ENCODE measurements at places on chromosomes 5 and 9. TPM values are rescaled to one million over a fixed set of nuclear protein-coding genes. Genes with fewer than 3 reads are reported as not detected.

The NUTM2G gene
- total RNA-seq, result not detected

The MSH3 gene
- 13.9 TPM for total RNA-seq

The C9orf50 gene
- not detected for total RNA-seq

The ANKRD33B gene
- total RNA-seq, result 9.6 TPM

The SHOC1 gene
- total RNA-seq, result not detected

The NUDCD2 gene
- 16.4 TPM for total RNA-seq

The TLE1 gene
- 6.1 TPM for total RNA-seq

The TRAF2 gene
- 46.5 TPM for total RNA-seq

The PCDHA13 gene
- total RNA-seq, result not detected

The SLC36A3 gene
- not detected for total RNA-seq

The DMRT2 gene
- total RNA-seq, result 0.30 TPM

The OR1J2 gene
- total RNA-seq, result not detected

The MYOT gene
- not detected for total RNA-seq

The MCC gene
- total RNA-seq, result 0.86 TPM

The RACK1 gene
- total RNA-seq, result 10,327 TPM

DNA sequence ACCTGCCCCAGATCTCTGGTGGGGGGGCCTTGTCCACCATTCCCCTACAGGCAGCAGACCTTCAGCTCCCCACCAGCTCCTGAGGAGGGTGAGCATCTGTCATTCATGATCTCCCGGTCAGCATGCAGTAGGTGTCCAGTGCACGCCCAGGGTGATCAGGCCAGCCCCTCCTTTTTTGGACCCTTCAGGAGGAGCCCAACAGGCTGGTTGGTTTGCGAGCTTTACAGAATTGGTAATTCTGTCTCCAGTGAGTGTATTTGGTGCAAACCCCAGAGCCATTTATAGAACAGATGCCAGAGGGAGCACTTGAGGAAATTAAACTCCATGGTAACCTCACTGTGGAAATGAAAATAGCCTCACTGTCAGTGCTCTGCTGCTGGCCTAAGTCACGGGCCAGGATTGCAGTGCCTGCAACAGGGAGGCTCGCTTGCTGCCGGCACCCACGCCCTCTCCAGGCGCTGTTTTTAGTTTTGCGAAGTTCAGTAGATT, 23.4 kb downstream of the WNK2 start:
- DNase-seq, result peak; percentile 36

DNA sequence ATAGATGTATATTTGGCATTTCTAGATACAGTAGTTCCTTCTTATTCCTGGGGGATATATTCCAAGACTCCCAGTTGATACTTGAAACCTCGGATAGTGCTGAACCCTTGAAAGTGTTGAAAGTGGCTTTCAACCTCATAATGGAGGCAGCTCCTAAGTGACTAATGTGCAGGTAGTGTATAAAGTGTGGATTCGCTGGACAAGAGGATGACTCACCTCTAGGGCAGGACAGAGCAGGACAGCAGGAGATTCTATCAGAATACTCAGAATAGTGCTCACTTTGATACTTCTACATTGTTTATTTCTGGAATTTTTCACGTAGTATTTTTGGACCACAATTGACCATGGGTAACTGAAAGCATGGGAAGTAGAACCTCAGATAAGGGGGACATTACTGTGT, 1138.9 kb upstream of the WWC1 start:
- DNase-seq, result no peak

DNA sequence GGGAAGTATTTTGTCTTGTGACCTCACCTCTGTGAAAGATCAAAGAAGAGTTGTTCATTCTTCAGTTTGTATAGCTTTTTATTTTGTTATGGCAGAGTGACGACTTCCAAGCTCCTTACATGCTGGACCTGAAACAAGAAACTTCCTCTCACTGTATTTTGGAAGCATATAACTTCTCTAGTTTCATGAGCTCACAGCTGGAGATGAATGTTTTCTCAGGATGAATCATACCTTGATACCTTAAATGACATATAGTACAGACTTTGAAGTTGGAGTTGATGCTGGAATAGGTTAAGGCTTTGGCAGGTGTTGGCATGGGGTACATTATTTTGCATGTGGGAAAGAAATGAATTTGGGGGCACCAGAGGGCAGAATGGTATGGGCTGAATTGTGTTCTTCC, 112.5 kb downstream of the SLC25A46 start:
- no peak for DNase-seq

DNA sequence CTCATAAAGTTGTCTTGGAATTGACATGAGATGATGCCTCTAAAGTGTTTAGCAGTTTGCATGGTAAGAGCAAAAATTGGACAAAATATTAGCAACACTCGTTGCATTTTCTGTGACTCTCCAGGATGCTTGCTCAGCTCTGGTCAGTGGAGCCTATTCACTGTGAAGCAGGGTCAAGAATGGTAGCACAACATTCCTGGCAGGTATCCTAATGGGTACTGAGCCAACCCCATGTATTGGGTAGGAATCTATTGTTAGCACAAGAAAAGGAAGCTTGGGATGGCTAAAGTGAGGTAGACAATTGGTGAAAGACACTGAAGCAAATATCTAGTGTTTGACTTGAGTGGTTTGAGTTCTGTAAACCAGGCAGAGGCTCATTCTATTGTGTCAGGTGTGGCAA, 10.4 kb upstream of the ACTBL2 start:
- peak; percentile 13 for DNase-seq

GRCh38 chr5:61342071-61342501, 10.0 kb downstream of the ZSWIM6 start:
- peak; percentile 81 for DNase-seq

DNA sequence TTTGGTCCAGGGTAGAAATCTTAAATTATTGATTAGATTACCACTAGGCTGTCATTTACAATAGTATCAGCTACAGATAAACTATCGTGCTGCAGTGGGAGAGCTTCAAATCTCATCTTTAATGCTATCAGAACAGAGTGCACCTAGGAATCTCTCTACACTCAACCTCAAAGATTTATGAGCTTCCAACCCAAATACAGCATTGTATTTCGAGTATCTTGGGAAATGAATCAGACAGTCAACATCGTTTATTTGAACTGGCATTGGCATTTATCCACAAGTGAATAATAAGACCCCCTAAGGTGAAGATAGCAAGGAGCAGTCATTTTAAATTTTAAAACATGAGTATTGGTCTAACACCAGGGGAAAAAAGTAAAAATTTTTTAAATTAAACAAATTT, 1203.2 kb downstream of the CDH12 start:
- DNase-seq, result no peak

GRCh38 chr9:109014608-109015280, 1.4 kb upstream of the CTNNAL1 start:
- no peak for DNase-seq

GRCh38 chr9:112286926-112287325, 46.5 kb downstream of the PTBP3 start:
- no peak for DNase-seq

GRCh38 chr9:70613024-70613768, 198.7 kb upstream of the KLF9 start:
- no peak for DNase-seq

GRCh38 chr9:113682297-113682771, 193.8 kb upstream of the ZNF618 start:
- peak; percentile 88 for DNase-seq

GRCh38 chr9:69762527-69762926, 2.7 kb upstream of the PTAR1 start:
- DNase-seq, result no peak

DNA sequence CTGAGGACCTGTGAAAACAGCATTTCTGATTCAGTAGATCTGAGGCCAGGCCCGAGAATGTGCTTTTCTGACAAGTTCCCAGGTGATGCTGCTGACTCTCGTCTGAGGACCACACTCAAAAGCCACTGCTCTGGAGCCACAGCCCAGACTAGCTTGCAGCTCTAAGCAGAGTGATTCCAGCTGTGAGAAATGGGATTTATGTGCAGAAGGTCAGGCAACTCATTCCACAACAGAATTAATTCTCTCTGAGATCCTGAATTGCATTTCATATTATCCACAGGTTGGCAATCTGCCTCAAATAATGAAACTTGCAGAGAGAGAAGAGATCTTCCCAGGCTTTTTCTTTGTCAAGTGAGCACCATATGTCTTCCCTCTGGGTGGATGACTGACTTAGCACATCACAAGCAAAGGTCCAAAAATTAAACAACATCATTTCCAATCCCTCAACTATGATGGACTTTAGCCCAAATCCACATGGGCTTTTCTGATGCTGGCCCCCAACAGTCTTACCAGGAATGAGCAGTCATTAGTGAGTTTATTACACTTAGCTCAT, 140.2 kb downstream of the ALDH1A1 start:
- no peak for DNase-seq

DNA sequence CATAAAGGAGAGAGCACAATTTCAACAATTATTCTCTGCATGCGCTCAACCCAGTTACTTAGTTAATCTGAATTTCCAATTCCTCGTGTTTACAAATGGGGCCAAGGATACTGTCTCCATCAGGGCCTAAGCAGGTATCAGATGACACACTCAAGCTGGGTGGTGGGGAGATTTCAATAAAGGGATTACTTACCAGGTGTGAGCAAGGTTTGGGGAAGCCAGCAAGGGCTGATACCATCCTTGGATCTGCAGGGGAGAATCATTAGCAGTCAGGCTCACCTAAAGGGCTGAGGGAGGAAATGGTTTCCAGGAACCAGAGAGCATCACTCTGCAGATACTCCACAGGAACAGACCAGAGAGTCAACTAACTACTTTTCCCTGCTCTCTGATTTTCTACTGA, 487.1 kb downstream of the NTRK2 start:
- DNase-seq, result no peak

DNA sequence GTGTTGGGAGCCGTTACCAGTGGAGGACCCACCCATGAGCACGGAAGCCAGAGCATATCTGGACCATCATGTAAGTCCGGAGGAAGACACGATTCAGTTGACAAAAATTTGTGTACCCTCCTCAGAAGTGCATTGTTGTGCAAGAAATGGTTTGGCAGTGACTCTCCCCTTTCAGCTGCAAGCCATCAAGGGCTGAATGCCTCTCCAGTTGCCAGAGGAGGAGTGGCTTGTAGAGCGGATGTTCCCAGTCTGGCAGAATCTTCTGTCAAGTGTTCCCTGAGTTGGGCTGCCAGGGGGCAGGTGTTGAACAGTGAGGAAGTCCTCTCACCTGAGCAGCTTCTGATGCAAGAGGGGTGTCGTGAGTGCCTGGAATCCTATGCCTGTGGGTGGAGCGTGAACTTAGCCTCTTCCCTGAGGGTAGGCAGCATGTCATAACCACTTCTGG, 27.6 kb upstream of the CDKN2AIPNL start:
- DNase-seq, result peak; percentile 96

- DNase-seq, result peak; percentile 9
Observed at GRCh38 chr5:118611332-118611945, 376.9 kb downstream of the DTWD2 start.

- no peak for DNase-seq
Observed at GRCh38 chr5:160926428-160926827, 74.4 kb upstream of the ATP10B start.

DNA sequence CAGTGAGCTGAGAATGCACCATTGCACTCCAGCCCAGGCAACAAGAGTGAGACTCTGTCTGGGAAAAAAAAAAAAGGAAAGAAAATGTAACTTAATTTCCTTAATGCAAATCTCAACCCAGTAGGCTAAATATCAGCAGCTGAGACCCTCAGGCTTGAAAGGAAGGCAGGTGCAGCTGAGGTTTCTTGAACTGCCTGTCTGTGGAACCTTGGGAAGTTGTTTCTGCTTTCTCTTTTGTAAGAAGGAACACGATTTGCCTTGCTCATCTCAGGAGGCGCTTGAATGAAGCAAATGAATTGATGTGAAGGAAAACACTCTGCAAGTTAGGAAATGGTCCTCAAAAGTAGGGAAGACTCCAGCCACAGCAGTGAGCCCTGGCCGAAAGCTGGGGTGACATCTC, 143.3 kb downstream of the IRX1 start:
- DNase-seq, result no peak

DNA sequence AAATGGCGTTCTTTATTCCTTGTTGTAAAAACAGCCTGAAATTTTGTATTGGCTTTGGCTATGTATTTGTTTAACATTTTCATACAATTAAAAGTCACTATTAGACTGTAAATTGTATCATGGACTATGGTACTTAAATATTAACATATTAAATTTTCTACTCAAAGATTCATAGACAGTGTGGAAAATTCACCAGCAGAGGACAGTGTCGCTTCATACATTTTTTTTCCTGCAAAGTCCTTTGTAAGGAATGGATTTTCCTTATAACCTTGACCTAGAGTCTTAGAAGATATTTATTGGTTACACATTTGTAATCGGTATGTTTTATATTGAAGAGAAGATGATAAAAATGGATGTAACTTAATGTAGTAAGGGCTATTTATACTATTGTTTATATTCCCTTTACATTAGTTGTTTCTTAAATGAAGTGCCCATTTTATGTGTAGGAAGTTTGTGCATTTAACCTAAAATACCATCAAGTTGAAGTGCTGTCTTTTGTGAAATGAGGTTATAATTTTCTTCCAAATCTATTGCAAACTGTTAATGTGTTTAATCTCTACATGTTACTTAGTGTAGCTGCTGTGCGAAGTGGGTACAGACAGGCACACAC, 150.1 kb downstream of the KDM4C start:
- no peak for DNase-seq

- DNase-seq, result no peak
Observed at GRCh38 chr9:6708732-6709131, 49.0 kb upstream of the KDM4C start.

DNA sequence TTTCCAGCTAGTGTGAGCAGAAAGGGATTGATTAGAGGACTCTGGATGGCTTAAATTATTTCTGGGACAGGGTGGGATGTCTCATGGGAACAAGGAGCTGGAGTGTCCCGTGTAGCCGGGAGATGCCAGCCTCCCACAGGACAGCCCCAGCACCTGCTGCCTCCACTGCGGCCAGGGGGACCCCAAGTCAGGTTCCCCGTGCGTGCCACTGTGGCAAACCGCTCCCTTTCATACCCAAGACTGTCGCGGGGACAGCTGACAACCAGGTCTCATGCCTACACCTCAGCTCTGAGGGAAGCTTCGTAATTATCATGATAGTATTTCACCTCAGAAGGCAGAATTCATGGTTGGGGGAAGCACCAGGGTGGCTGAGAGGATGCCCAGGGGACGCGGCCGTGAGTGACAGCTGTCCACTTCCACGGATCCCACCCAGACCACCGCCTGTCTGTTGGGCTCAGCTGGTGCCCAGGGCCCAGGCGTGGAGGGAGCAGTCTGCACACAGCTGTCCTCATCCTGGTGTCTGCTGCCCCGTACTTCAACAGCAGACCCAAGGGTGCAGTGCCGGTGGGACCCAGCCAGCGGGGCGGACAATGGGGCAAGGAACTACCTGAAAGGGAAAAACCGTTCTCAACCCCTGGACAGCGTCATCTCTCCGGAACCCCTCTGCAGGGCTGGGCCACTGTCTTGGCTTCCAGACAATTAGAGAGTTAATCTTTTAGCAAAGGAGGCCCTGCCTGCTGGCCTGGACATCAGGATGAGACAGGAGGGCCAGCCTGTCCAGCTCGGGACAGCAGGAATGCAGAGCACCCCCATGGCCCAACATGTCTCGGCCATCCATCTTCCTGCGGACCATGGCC, 166.9 kb downstream of the OLFM1 start:
- DNase-seq, result no peak

- DNase-seq, result no peak
Observed at GRCh38 chr5:116153687-116154174, 68.9 kb downstream of the COMMD10 start.

GRCh38 chr5:110925398-110925797, 146.1 kb upstream of the TSLP start:
- DNase-seq, result no peak

Data from MG63 (cell line).